Left renal cortex interstitium (tissue), 4 donors: ENCODE measurements at places on chromosomes 12 and 14. TPM values are rescaled to one million over a fixed set of nuclear protein-coding genes. Genes with fewer than 3 reads are reported as not detected.

GRCh38 chr12:58087423-58088127, 146.2 kb downstream of the ATP23 start:
- no peak for DNase-seq

PRIMA1 gene
- 1.5 TPM for polyA plus RNA-seq

DNA sequence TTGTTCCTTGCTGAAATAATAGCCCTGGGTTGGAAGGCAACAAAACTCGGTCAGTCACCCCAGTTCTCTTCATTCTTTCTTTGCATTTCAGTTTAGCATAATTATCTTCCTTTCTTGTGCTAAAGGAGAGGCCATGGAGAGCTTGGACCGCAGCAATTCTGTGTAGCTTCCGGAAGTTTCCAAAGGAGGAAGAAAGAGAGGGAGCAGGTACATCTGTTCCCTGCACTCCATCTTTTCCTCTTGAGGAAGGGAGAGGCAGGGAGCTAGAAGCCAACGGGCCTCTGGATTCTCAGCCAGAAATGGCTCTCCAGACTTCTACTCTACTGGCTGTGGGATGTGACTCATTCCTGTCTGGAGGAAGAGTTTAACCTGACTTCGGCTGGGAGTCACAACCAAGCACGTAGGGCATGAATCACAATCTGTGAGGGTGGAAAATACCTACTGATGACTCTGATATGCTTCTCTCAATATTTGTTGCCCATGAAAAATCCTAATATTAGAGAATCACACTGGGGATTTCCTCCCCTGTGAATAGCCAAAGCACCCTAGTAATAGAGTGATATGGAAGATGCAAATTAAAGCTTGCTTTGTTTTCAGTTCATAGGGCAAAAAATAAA, 17.0 kb downstream of the ANO6 start:
- DNase-seq, result no peak

MFAP5 gene
- 1.6 TPM for polyA plus RNA-seq

DNA sequence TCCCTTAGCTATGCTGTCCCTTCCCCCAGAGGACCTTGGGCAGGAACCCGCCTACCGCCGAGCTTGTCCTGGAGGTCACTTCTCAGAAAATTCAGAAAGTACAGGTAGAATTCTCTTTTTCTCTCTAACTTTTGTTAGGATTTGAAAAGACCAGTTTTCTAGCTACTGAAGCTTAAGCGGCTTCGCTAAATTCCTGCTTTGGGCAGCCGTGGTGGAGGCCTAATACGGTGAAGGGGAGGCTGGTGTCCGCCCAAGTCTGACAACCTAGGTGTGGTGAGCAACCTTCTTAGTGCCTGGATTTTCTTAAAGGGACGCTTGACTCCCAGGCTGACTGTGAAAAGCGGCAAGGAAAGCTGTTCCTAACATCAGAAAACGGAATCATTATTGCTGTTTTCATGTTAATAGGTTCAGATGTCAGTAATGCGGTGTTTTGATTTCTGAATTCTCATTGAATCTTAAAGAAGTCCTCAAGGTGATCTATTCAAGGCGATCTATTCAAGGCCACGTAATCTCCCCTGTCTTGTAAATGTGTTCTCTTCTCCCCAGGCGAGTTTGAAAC, 835 bp downstream of the FGD4 start:
- peak; percentile 15 for DNase-seq

GRCh38 chr12:7656121-7656520, 9.6 kb downstream of the APOBEC1 start:
- DNase-seq, result no peak

KRT85 gene
- not detected for polyA plus RNA-seq

GRCh38 chr12:111368788-111369495, at the start of gene PHETA1:
PHETA1 (minus strand) TSS chr12:111369095; CDS start chr12:111363427, 5,668 bp downstream.
- peak; percentile 82 for DNase-seq

DNA sequence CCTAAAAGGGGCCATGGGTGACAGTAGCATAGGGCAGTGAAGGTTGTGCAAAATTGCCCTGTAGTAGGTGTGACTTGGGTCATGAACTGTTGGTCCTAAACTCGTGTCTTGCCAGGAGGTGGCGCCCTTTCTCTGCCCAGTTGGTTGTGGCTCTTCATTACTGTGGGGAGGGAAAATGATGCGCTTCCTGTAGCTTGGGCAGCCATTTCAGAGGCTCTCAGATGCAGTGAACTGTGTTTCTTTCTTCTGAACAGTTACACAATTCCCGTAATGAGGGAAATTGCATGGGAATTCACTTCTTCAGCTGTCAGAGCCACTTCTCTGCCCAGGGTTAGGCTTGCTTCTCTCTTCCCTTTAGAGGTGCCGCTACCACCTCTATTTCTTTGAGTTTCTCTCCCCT, 148.1 kb upstream of the NRXN3 start:
- no peak for DNase-seq

EIF2B2 gene
- 74.4 TPM for polyA plus RNA-seq

DNA sequence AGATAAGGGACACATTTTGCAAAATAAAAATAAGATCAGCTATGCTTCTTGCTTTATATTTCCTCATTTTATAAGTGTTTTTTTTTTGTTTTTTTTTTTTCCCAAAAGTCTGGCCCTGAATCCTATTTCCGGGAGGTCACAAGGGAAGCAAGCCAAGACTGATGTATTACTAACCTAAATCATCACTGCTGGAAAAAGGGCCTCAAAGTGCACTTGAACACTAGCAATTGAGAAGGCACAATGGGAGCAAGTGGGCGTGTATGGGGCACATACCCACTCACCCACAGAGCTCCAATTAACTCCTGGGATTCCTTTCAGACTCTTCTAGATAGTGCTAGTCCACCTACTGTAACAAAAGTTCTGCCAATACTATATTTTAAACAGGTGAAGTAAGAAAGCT, 58.8 kb downstream of the STON2 start:
- DNase-seq, result no peak

CLEC1B gene
- polyA plus RNA-seq, result 1.4 TPM

- peak; percentile 62 for DNase-seq
These were observed 61.7 kb upstream of the BCL2L14 start for GRCh38 chr12:12008931-12009611.

- DNase-seq, result no peak
These were observed 130.0 kb downstream of the TSPAN9 start for GRCh38 chr12:3207175-3207574.

DNA sequence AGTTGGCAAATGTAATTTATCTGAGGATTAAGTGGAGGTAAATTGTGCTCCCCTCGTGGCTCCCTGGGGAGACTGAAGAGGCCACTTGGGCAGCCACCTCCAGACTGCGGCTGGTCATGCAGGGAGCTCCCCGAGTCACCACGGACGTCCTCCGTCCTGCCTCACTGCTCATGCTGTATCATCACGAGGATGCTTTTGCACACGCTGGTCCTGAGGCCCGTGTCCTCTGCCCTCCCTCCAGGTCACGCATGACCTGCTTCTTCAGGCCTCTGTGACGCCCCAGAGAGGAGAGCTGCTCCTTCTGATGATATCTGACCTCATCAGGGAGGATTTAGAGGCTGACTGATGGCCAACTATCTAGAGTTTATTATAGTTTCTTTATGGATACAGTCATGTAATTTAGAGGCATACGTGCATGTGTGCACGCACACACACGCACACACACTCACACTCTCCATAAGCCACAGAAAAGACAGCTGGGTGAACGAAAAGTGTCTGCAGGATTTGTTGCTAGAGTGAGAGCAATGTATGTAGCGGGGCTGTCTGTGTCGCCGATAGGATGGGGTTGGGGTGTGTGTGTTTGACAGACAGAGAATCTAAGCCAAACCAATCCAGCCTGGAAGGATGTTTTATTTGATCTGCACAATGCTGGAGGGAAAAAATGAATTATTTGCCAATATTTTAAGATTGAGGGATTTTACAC, 160.0 kb downstream of the ADGRD1 start:
- no peak for DNase-seq

GRCh38 chr14:100588671-100589070, 1.5 kb upstream of the BEGAIN start:
- DNase-seq, result no peak

- no peak for DNase-seq
These were observed 7.0 kb downstream of the AK7 start for GRCh38 chr14:96398921-96399320.

TEP1 gene
- polyA plus RNA-seq, result 14.6 TPM

LRP1-AS gene
- not detected for polyA plus RNA-seq

OAS2 gene
- 5.5 TPM for polyA plus RNA-seq

- DNase-seq, result no peak
These were observed 122.8 kb upstream of the SOX5 start for GRCh38 chr12:24072302-24072701.

DNA sequence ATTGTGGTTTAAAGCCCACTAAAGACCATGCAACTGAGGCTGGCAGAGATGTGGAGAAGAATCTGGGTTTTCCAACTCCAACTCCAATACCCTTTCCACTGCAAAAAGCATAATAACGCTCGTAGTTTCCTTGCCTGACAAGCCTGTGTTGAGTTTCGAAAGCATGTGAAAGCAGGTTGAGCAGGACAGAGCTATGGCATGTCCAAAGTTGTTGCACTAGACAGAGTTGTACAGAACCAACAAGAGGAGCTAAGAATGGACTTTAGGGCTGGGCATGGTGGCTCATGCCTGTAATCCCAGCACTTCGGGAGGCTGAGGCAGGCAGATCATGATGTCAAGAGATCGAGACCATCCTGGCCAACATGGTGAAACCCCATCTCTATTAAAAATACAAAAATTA, 572.0 kb upstream of the TBX3 start:
- no peak for DNase-seq

GRCh38 chr12:32693036-32693435, 13.9 kb downstream of the DNM1L start:
- DNase-seq, result no peak

GRCh38 chr14:75543786-75544185, 21.5 kb downstream of the BATF start:
- DNase-seq, result no peak

DNA sequence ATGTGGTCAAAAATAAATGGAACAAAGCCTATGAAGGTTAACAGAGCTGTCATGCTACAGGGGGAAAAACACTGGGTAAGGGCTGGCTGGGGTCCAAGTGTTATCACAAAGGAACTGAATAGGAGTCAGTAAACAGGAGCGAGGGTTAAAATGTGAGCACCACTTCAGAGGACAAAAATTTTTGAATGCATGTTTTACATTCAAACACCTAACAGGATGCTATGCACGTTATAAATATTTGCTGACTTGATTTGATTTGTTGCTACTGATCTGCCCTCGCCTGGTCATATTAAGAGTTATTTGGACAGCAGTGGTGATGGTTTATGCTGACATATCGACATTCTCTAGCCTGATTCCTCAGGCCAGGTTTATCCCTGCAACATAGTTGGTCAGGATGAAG, 7.4 kb upstream of the KTN1 start:
- DNase-seq, result no peak

DNA sequence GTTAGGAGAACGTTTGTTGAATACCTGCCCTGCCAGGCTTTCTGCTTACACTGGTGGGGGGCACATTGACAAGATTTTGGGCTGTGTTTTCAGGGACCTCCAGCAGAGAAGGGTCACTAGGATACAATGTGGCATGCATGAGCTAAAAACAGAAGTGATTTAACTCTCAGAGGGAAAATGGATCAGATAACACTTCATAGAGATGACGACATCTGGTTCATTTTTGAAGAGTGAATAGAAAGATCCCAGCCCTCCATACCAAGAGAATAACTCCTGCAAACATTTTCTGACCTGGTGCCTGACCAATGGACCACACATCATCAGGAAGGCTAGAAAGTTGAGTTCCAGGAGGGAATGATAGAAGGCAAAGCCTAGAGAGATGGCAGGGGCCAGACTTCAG, 33.7 kb downstream of the CKB start:
- DNase-seq, result no peak

DNA sequence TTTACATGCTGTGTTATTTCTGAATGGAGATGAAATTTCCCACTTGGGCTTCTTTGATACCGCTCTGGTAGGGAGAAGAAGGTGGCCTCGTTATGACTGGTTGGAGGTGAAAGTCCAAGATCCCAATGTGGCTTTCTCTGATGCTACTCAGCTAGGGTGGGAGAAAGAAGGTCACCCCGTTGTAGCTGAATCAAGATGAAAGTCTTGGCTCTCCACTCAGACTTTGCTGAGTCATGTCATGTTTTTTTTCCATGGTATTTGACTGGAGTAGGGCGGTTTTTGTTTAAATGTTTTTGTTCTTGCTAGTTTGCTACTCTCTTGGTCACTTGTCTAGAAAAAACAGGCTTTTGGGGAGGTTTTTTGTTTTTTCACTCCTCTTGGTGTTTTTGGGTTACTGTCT, 2.4 kb upstream of the PDE6H start:
- no peak for DNase-seq

DNA sequence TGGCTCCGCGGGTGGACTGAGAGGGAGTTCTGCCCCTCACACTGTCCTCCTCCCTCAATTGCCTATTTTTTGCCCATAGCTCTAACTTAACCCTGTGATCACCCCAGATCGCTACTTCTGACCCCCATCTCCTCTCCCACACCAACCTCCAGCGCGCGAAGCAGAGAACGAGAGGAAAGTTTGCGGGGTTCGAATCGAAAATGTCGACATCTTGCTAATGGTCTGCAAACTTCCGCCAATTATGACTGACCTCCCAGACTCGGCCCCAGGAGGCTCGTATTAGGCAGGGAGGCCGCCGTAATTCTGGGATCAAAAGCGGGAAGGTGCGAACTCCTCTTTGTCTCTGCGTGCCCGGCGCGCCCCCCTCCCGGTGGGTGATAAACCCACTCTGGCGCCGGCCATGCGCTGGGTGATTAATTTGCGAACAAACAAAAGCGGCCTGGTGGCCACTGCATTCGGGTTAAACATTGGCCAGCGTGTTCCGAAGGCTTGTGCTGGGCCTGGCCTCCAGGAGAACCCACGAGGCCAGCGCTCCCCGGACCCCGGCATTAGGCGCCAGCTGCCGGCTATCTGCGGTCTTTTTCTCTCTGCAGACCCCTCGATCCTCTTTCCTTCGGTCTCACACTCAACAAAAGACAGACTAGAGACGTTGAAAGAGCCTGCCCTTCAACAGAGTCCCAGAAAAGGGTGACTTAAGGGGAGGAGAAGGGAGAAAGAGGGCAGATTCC, 3.0 kb upstream of the TBX3 start:
- DNase-seq, result no peak

DNA sequence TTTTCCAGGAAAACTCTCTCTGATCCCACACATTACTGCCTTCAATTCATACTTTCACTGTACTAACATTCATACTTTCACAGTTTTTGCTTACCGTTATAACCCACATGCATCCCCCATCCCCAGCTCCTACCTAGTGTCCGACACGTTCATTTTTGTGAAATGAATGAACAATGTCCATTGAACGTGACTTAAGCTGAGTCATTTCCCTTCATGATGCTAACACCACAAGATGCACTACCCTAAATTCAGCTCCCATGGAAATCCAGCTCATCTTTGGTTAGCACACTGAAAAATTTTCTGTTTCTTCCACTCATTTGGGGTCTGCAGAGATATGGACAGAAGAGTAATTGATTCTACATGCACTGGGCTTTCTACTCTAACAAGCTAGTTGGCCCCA, 84.7 kb downstream of the GALNT4 start:
- DNase-seq, result no peak

DNA sequence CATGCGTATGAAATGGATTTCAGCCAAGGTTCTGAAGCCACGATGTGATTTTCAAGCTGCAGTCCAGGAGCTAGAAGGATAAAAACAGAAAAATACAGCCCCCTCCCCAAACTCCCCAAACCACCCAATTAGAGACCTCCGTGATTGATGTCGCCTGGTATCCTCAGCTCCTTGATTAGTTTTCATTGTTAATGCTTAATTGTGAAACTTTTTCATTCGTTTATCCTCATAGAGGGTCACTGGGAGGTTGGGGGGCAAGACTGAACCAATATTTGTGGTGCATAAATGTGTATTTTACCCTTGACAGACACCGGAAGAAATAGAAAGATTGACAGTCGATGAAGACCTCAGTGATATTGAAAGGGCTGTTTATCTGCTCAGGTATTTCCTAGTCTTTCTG, 1.6 kb downstream of the PPP4R4 start:
- no peak for DNase-seq

LRIG3 gene
- 37.8 TPM for polyA plus RNA-seq

PRB2 gene
- not detected for polyA plus RNA-seq
